ENCODE measurements at places on chromosomes 13 and 19.

GRCh38 chr13:77213644-77214043 is 113.2 kb downstream of the MYCBP2 start:
- DNase-seq = no peak

- DNase-seq = peak; percentile 93
Observed at GRCh38 chr19:13974073-13974472, 21.8 kb downstream of the DCAF15 start.

DNA sequence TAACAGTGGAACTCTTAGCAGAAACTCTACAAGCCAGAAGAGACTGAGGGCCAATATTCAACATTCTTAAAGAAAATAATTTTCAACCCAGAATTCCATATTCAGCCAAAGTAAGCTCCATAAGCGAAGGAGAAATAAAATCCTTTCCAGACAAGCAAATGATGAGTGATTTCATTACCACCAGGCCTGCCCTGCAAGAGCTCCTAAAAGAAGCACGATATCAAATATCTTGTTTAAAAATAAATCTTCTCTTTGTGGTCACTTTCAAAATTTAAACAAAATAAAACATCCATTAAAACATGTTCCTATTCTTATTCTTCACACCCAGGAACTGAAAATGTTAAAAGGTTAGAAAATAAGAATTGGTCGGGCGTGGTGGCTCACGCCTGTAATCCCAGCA is 13.7 kb downstream of the MICU2 start:
- DNase-seq = no peak

DNA sequence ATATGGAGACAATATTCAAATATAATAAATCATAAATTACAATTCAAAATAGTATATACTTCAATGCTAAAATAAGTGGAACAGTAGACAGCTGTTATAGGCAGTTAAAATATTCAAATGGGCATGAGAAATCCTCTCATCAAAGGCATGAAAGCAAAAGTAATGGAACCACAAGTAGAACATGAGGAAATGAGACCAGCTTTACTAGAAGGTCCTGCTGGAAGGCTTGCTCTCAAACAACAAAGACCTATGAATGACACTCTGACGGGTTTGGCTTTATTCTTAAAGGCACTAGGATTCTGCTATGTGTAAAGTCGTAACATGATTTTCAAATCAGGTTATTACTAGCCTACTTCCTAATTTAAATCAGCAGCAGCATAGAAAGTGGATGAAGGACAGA is 148.1 kb downstream of the VWA8 start:
- DNase-seq = no peak

- peak; percentile 80 for DNase-seq
Observed at GRCh38 chr19:47247308-47247990, 8.9 kb upstream of the CCDC9 start.

GRCh38 chr13:84661718-84662117 is 779.4 kb upstream of the SLITRK1 start:
- no peak for DNase-seq
